ENCODE measurements at places on chromosomes 1 and 21. TPM values are rescaled to one million over a fixed set of nuclear protein-coding genes. Genes with fewer than 3 reads are reported as not detected.

FASLG gene
- not detected for total RNA-seq

TMEM200B gene
- 0.05 TPM for total RNA-seq

UTS2 gene
- not detected for total RNA-seq

CRYAA gene
- 0.18 TPM for total RNA-seq

FCRL4 gene
- not detected for total RNA-seq

KHDC4 gene
- total RNA-seq = 21.4 TPM

C1orf167 gene
- total RNA-seq = not detected

LCE2B gene
- not detected for total RNA-seq

LCE3D gene
- total RNA-seq = 4.0 TPM

COL11A1 gene
- total RNA-seq = 3.2 TPM

HPDL gene
- total RNA-seq = 2.7 TPM

All from A549 treated with dexamethasone at 1 μM for 4 hours (cell line).